ENCODE measurements at places on chromosomes 1 and 21. TPM values are rescaled to one million over a fixed set of nuclear protein-coding genes. Genes with fewer than 3 reads are reported as not detected.

GRCh38 chr21:20639026-20639425, 359.2 kb upstream of the NCAM2 start:
- no peak overlapping the region for H3K27ac ChIP-seq
- no peak for DNase-seq
- no peaks in the 10 kb centered on the region for H3K36me3 ChIP-seq

DNA sequence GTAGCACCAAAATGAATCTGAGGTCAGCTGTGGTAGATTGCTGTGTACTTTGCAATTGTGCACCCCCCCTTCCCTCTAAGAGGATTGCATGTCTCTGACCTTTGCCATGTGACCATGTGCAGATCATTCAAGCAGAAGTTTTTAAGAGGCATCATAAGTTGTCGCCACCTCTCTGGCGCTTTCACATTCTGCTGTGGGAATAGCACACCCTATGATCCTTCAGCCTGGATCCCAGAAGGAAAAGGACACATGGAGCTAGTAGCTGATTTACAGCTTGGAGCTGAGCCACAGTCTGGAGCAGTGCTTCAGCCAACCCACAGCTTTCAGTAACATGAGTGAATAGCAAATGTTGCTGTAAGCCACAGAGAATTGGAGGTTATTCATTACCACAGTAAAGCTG, 158.5 kb downstream of the TSEN15 start:
- peaks cover 4% of the 10 kb centered on the region for H3K27me3 ChIP-seq
- no peak overlapping the region for H3K27ac ChIP-seq
- no peaks in the 10 kb centered on the region for H3K4me1 ChIP-seq

DNA sequence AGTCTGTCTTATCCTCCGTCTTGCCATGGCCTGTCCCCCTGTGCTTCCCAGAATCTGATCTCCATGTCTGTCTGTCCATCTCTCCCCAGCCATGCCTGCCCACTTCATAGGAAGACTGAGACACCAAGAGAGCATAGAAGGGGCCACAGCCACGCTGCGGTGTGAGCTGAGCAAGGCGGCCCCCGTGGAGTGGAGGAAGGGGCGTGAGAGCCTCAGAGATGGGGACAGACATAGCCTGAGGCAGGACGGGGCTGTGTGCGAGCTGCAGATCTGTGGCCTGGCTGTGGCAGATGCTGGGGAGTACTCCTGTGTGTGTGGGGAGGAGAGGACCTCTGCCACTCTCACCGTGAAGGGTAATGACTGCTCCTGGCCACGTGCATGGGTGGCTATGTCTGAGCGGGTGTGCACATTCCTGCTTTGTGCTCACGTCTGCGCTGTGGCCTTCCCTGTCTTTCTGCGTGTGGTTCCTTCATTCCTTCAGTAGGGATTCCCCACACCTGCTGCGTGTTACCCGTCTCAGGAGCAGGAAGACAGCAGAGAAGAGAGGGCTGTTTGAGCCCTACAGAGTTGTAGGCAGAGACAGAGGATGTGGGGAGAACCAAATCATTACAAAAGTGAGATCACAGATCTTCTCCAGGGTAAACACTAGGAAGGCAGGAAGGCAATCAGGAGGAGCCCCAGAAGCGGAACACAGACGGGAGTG, 80.8 kb downstream of the OBSCN start:
- no peak overlapping the region for H3K4me3 ChIP-seq
- H3K4me1 ChIP-seq = no peaks in the 10 kb centered on the region
- no peaks in the 10 kb centered on the region for H3K27me3 ChIP-seq
- no peak overlapping the region for H3K27ac ChIP-seq
- no peaks in the 10 kb centered on the region for H3K36me3 ChIP-seq
- no peak for DNase-seq

- no peak overlapping the region for H3K27ac ChIP-seq
- H3K4me3 ChIP-seq = no peak overlapping the region
- no peak for DNase-seq
- H3K36me3 ChIP-seq = no peaks in the 10 kb centered on the region
- H3K4me1 ChIP-seq = no peaks in the 10 kb centered on the region
- H3K27me3 ChIP-seq = peaks cover 10% of the 10 kb centered on the region
Observed at GRCh38 chr21:42475526-42476387, 20.3 kb downstream of the RSPH1 start.

DNA sequence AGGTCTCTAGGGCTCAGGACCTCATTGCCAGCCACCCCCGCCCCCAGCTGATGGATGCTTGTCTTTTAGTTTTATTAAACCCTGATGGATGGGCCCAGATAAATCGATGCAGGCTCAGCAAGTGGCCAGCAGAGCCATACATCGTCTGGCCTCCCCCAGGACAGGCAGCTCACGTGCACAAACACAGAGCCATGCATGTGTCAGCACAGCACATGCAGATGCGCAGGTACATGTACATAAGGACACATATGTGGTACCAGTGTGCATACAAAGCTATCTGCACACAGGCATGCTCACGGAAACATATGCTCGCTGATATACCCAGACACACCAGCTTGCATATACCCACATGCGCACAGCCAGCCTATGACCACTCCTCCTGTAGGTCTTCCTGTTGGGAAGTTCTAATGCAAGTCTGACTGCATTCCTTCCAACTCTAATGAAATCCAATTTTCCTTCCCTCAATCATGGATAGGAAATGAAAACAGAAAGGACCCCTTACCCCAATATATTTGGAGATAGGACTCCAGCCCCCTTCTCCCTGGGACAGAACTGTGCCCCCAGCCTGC, 897 bp downstream of the COL16A1 start:
- peaks cover 33% of the 10 kb centered on the region for H3K27me3 ChIP-seq
- no peak overlapping the region for H3K4me3 ChIP-seq
- no peak overlapping the region for H3K27ac ChIP-seq
- no peaks in the 10 kb centered on the region for H3K36me3 ChIP-seq
- DNase-seq = no peak

GRCh38 chr1:35573198-35574124, at the start of gene TFAP2E:
Gene TFAP2E (plus strand): TSS chr1:35573314. CDS start chr1:35573578, 264 bp downstream.
- H3K27me3 ChIP-seq = peaks cover 36% of the 10 kb centered on the region
- H3K4me1 ChIP-seq = peaks cover 34% of the 10 kb centered on the region
- no peak within 1 kb of the TSS for H3K4me3 ChIP-seq
- H3K36me3 ChIP-seq = peaks cover 6% of the 10 kb centered on the region
- no peak for DNase-seq

DNA sequence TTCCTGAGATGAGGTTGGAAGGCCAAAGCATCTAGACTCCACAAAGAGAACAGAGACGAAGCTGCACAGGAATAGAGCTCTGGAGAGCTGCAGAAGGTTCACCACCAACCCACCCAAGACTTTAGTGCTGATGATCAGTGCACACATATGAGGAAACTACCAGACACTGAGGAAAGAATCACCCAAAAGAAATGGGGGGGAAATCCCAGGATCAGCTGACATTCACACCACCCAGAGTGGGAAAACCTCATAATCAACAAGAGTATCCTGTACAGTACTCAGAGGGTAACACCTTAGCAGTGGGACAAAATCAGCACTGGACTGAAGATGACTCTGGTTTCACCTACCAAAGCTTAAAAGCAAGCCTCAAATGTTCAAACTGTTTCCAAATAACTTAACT, 36.4 kb downstream of the DENND1B start:
- H3K4me1 ChIP-seq = peaks cover 21% of the 10 kb centered on the region
- no peak overlapping the region for H3K4me3 ChIP-seq
- no peak for DNase-seq

DNA sequence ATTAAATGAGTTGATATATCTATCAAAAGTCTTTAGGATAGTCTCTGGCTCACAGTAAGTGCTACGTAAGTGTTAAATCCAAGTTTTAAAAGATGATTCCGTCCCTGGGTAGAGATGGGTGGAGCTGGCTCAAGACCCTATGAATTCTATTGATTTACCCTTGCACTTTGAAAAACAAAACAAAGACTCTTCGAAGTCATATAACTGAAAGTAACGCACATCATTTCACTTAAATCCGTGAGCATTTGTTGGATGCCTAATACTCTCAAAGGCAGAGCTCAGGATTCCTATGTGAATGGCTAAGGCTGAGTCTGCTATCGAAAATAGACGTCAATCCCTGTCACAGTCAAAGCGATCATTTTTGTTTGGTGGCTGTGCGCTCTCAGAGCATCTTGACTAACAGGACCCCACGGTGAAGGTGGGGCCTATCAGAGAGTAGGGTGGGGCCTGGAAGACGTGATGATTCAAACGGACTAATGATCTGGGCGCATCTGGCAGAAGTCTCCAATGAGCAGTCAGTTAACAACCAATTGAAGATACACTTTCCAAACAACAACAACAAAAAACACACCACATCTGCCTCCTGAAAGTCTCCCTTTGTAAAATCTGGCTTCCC, 1.2 kb upstream of the NUCKS1 start:
- H3K27me3 ChIP-seq = no peaks in the 10 kb centered on the region
- peak overlapping the region; percentile 96 for H3K27ac ChIP-seq
- DNase-seq = no peak
- peaks cover 36% of the 10 kb centered on the region for H3K4me1 ChIP-seq
- H3K36me3 ChIP-seq = peaks cover 21% of the 10 kb centered on the region
- peak overlapping the region; percentile 87 for H3K4me3 ChIP-seq

Gene CDK18
- total RNA-seq = 1.4 TPM

Gene E2F2
- total RNA-seq = 93.4 TPM

Gene CDA
- total RNA-seq = not detected
